Stimulated activated CD4-positive, alpha-beta T cell treated with anti-CD3 and anti-CD28 coated beads, Interleukin-1b, Interleukin-23, amount 100 ng/mL, for 4 hours (primary cell): ENCODE measurements at places on chromosomes 1 and 21.
A peak's percentile ranks its signal among the peaks of the same experiment; 100 is the strongest.

- no peak for DNase-seq
Measured at GRCh38 chr1:9720785-9721605, 69.5 kb downstream of the PIK3CD start.

- DNase-seq: no peak
Measured at GRCh38 chr1:174572771-174573170, 125.0 kb downstream of the GPR52 start.

- DNase-seq: peak; percentile 26
Measured at GRCh38 chr1:37793773-37794371, at the start of gene MANEAL. Gene MANEAL, plus strand, starts transcription at chr1:37793847. Its CDS starts 336 bp downstream, at chr1:37794183.

DNA sequence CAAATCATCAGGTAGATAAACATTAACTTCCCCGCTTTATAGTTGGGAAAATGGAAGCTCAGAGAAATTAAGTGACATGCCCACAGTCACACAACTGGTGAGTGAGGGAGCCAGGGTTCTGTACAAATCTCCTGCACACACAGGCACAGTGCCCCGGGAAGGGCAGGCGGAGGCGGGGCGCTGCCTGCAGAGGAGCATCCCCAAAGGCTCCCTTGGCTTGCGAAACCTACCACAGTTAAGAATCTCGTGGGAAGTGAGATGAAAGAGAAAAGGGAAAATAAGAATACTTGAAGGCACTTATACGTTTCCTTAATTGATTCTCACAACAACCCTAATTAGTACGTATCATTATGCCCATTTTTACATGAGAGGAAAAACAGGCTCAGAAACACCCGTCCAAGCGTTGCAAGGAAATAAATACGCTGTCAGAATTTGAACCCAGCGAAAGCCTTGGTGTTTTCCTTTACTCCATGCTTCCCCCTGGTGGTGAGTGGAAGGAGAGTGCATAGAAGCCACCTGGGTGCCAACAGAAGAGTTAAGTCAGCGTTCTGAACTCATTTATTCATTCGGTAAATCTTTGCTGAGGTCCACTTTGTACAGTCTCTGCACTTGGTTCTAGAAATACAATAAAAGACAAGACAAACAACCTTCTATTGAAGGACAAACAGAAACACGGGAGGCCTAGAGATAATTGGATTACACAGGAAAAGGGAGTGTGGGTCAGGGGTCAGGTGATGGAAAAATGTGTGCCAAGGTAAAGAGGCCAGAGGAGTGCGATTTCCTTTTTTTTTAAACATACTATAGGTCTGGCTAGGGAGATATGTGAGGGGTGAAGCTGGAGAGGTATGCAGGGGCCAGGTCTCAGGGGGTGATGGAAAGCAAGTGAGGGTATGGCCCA is 28.4 kb downstream of the ACP6 start:
- DNase-seq: peak; percentile 11

DNA sequence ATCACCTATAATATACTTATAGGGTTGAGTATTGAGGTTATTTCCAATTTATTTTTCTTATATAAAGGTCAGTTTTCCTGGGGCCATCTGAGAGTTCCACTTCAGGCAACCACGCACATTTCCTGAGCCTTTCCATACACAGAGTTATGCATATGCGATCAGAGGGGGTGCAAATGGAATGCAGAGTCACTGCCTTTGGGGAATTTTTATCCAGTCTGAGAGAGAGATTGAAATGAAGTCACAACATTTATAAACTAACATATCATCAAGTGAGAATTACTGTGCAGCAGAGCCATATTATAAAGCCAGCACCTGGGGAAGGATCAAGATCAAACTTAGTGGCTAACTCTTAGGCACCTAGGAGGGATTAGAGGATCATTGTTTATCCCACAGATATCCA is 299.9 kb upstream of the PLXNA2 start:
- DNase-seq: no peak

DNA sequence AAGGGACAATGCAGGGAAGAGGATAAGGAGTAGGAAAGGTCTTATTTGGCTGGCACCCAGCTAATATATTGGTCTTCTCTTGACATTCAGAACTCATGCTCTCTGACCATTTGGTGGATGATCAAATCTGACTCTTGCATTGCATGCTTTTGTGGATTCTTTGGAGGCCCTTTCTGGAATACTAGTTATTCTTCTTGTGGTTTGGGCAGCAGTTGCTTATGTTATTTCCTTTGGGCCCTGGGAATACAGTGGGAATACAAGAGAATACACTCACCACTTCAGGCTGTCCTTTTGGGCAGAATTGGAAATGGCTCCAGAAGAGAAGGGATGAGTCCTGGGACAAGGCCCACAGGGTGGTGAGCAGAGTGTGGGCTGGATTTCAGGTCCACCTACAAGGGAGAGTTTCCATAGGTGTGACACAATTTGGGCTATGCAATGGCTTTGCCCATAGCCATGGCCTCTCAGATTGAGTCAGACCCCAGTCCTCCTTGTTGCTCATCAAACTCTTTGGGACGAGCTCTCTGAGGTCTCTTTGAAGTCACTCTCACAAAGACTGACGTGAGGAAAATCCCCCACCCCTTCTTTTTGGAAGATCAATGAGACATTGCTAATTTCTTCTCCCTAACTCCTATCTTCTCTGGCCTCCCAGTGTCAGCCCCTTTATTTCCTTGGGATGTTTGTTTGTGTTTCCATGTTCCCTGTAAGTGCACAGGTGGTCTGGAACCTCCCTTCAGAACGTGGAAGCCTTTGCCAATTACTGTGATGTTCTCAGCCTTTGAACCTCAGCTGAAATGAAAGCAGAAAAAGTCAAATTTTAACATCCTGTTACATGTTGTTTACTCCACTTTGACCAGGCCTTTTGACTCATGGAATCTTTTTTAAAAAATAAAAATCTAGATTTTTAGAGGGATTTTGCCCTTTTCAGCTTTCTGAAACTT is 19.4 kb downstream of the HSD11B1 start:
- DNase-seq: peak; percentile 11

DNA sequence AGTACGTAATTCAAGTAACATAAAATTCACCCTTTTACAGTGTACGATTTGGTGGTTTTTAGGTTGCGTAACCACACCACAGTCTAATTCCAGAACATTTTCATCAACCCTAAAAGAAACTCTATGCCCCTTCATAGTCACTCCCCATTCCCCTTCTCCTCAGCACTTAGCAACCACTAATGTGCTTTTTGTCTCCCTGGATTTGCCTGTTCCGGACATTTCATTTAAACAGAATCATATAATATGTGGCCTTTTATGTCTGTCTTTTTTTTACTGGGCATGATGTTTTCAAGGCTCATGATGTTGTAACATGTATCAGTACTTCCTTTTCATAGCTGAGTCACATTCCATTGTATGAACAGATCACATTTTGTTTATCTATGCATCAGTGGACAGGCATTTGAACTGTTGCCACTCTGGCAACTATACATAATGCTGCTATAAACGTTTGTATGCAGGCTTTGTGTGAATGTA is 20.8 kb downstream of the OBSCN start:
- no peak for DNase-seq

- no peak for DNase-seq
Measured at GRCh38 chr1:15432324-15432723, 5.9 kb upstream of the CTRC start.

GRCh38 chr1:42731585-42731984 is 8.5 kb downstream of the CLDN19 start:
- DNase-seq: no peak
